ENCODE measurements at places on chromosomes 2 and 18.

DNA sequence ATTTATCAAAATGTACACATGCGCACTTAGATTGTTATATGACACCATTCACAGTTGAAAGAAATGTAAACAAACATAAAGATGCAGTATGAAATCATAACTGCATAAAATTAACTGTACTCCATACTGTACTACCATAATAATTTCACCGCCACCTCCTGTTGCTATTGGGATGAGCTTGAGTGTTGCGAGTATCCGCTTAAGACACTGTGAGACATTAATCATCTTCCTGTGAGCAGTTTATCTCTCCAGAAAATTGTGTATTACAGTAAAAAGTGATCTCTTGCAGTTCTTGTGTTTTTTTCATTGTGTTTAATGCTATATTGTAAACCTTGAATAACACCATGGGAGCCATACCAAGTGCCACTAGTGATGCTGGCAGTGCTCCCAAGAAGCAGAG lies 46.1 kb downstream of the OLA1 start:
- no peak for DNase-seq

- DNase-seq: no peak
These were observed 86.2 kb downstream of the SMIM21 start for GRCh38 chr18:75341267-75341666.

GRCh38 chr18:75070625-75071483 lies 138.1 kb downstream of the PTGR3 start:
- DNase-seq: peak; percentile 77

DNA sequence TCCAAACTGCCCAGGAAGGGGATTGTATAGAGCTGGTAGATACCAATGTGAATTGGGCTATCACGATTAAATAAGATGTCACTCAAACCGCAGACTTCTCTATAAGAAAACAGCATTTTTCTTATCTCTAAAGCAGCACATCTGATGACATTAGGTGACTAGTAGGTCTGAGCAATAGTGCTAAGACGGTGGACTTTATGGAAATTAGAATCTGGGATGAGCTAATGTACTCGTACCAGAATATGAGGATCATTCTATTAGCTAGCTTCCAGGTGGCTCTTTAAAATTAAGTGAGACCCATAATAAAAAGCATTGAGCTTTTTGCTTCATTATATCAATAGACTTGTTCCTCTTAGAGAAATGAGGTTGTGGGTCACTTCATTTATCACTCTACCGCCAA lies 130.0 kb upstream of the MC4R start:
- DNase-seq: no peak

GRCh38 chr2:52288596-52288995 lies 1256.7 kb upstream of the NRXN1 start:
- no peak for DNase-seq

DNA sequence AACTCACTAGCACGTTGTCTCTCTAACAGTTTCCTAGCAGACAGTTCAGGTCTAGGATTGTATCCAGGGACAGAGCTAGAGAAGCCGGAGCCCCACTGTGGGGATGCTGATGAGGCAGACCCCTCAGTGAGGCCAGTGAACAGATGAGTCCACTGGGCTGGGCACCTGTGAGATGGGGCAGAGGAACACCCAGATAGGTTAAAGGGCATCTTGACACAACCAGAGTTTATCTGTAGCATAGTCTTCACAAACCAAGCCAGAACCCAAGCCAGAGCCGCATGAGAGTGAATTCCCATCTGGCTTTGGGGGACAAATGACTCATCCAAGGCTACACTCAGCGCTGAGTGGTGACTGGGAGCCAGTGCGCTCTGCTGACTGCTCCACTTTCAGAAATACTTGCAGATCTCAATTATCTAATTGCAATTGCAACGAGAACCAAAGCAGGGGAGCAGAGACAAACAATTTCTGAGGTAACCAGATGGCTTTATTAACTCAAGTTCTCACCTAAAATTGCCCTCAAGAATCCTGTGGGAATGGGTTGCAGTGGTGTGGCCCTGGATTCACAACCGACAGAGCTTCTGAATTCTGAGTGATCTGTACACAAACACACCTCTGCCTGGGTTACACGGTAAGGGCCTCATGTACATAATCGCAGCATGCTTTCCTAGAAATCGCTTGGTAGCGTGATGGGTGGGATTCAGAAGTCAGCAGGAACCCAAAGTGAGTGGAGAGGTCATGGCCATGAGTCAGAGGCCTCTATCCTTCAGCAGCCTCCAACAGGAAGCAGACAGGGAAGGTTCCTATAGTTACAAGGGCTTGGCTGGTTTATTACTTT lies 48.7 kb upstream of the MSH2 start:
- no peak for DNase-seq

DNA sequence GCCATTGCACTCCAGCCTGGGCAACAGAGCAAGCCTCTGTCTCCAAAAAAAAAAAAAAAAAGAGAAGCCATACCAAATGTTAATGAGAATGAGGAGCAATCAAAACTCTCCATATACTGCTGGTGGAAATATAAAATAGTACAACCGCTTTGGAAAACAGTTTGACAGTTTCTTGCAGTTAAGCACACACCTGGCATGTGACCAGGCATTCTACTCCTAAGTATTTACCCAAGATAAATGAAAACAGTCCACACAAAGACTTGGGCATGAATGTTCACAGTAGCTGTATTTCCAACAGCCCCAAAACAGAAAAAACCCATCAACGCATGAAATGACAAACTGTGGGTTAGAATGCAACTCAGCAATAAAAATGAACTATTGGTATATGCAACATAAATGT lies 76.0 kb upstream of the ST8SIA5 start:
- DNase-seq: no peak

- no peak for DNase-seq
These were observed 138.9 kb downstream of the SMAD2 start for GRCh38 chr18:47791461-47791985.

DNA sequence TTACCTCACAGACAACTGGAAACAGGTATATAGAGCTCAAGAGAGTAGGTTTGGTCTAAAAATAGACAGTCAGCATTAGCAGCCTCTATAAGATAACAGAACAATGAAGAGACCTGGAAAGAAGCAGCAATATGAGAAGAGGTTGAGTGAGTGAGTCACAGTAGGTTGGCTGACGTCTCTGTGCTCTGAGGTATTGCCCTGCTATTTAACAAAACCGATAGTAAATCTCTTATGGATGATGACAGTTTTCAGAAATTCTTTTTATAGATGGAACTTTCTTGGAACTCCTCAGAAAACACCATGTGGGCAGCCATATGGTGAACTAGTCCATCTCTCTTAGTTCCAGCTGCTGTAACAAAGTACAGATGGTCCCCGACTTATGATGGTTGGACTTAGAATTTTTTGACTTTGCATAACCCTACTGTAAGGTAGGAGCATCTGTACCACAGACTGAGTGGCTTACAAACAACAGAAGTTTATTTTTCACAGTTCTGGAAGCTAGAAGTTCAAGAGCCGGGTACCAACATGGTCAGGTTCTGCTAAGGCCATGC lies 123.5 kb downstream of the MBD2 start:
- DNase-seq: no peak

- DNase-seq: no peak
These were observed 7.6 kb downstream of the ANKRD62 start for GRCh38 chr18:12101266-12101665.

DNA sequence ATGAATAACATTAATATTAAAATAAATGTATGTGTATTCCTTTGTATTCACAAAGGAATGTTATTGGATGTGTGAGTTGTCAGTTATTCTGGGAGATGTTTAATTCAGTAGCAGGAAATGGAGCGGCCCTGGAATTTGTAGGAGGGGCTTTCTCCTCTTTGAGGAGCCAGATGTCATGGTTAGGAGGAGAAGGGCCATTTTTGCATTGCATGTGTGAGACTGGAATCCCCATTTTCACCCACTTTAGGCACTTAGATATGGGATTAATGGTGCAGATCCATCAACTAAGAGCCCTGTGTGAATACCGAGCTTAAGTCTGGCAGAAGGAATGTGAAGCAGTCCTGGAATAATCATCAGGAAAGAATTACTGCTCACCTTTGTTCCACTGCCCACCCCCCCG lies 439.2 kb downstream of the PARD3B start:
- DNase-seq: no peak

- no peak for DNase-seq
These were observed 15.2 kb downstream of the SAP130 start for GRCh38 chr2:128012698-128013097.

GRCh38 chr2:173161040-173161439 lies 85.4 kb downstream of the MAP3K20 start:
- DNase-seq: no peak

GRCh38 chr2:216081487-216082116 lies at the start of the genes PECR and TMEM169:
PECR (minus strand) TSS chr2:216081809; CDS start chr2:216081741, 68 bp downstream.
TMEM169 (plus strand) TSS chr2:216081919; CDS start chr2:216095964, 14,045 bp downstream.
- peak; percentile 97 for DNase-seq

DNA sequence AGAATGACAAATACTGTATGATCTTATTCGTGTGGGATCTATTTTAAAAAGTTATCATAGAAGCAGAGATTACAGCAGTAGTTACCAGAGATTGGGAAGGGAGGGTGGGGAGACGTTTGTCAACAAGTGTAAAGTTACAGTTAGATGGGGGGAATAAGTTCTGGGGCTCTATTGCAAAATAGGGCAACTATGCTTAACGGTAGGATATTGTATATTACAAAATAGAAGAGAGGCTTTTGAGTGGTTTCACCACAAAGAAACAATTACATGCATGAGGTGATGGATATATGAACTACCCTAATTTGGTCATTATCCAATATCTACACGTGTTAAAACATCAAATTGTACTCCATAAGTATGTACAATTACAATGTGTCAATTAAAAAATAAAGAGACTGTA lies 123.4 kb upstream of the NOSTRIN start:
- no peak for DNase-seq

DNA sequence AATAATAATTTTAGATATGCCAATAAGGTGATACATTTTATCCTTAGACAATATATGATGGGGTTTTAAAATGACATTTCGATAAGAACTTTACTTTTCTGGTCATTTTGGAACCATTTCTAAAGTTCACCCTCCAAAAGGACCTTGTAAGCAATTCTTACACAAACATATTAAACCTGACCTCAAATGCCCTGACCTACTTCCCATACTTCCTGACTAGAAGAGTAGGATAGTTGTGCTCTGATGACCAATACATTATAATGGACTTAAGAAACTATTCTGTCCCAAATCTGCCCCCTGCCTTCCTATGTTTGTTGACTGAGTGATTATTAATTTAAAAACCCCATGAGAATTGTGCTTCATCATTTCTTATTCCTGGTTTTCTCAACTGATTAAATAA lies 24.6 kb downstream of the GCA start:
- no peak for DNase-seq

GRCh38 chr2:184679219-184680018 lies 81.1 kb downstream of the ZNF804A start:
- DNase-seq: no peak

- no peak for DNase-seq
These were observed 158.9 kb downstream of the TWIST2 start for GRCh38 chr2:239006622-239007285.

DNA sequence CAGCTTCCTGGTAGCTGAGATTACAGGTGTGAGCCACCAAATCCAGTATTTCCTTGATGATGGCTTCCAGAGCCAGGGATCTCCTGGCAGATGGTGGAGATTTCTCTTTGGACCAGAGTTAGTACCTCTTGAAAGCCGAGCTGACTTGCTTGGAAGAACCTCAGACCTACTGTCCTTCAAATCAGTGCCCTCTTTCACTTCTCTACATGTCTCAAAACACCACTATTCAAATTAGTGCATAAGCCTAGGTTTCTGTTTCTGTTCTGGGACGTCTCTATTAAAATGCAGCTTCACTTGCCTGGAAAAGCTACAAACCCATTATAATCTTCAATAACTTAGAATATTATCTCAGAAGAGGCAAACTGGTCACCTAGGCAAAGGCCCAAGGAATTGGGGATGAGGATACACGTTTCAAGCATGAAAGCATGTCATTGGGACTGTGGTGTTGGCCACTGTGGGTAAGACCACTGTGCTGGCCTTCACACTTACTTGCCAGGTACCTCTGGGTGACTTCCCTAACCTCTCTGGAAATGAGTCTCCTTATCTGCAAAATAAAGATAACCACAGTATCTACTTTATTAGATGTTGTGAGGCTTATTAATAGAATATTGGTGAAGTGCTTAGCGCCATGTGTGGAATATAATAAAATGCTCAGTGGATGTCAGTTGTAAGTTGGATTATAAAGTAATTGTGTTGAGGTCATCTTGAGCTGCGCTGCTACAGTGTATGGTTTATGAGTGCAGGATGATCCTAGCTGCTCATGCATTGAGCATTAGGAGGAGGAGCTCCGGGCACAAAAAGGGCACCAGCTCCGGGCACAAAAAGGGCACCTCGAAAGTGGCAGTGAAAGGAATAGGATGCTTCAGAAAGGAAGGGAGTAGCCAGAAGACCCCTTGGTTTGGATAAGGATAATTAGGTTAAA lies 84.5 kb downstream of the DOCK10 start:
- no peak for DNase-seq

- no peak for DNase-seq
These were observed 171.1 kb upstream of the RBMS1 start for GRCh38 chr2:160664603-160665140.

DNA sequence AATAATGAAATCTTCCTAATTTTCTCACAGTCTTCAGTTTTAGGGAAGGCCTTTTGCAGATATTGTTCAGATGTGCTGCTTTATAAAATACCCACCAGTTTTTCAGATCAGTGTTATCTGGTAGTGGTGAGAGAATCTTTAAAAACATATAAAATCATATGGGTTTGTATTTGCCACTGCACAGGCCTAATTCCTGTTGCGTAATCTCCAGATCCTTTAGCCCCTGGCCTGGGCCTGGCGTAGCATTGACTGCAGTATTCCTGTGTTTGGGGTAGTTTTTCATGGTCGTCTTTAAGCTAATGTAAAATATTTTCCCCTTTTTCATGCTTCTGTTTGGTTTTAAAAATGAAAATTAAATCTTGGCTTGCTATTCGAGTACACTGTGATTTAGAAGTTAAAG lies 43.2 kb downstream of the TSHZ1 start:
- DNase-seq: no peak

DNA sequence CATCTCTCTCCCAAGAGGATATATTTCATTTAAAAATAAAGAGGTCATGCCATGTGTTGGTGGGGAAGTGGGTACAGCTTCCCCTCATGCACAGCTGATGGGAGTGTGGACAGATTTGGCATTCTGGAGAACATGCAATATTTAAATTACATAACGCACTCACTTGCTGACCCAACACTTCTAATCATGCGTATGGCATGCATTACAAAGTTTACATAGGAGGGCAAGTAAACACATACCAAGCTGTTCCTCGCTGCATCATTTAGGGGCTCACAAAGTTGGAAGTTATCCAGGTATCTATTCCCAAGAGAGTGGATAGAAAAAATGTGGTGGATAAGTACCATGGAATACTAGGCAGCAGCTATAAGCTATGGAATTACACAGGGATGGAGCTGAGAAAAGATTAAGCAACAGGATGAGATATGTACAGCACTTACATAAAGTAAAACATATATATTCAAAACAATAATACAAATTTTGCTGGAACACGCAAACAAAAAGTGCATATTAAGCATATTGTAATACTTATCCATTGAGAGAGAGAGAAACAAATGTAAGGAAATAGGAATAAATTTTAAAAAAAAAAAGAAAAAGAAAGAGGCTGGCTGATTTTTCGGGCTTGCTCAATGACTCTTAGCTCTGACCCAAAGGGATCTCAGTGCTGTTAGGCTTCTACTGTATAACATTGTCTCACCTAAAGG lies 11.0 kb downstream of the CYP1B1 start:
- DNase-seq: no peak
